Left renal pelvis (tissue), 4 donors: ENCODE measurements at places on chromosomes 7 and 10. TPM values are rescaled to one million over a fixed set of nuclear protein-coding genes. Genes with fewer than 3 reads are reported as not detected.

Gene RNF148
- 0.15 TPM for polyA plus RNA-seq

Gene RARRES2
- 57.0 TPM for polyA plus RNA-seq

Gene LIPN
- polyA plus RNA-seq: 0.11 TPM

Gene EPHB6
- polyA plus RNA-seq: 19.0 TPM

Gene SPDYE6
- polyA plus RNA-seq: not detected

Gene VAX1
- polyA plus RNA-seq: not detected

Gene DDIT4
- polyA plus RNA-seq: 60.8 TPM

Gene ELFN1
- polyA plus RNA-seq: 10.8 TPM

Gene CAMK1D
- 11.2 TPM for polyA plus RNA-seq

Gene LRRD1
- 0.67 TPM for polyA plus RNA-seq

Gene VENTX
- polyA plus RNA-seq: 0.34 TPM

Gene SEMA4G
- 52.6 TPM for polyA plus RNA-seq

Gene ARHGAP19
- 33.6 TPM for polyA plus RNA-seq

Gene MYPN
- 0.06 TPM for polyA plus RNA-seq

Gene CPXM2
- polyA plus RNA-seq: 1.9 TPM

Gene OR6V1
- not detected for polyA plus RNA-seq

Gene MALSU1
- 49.4 TPM for polyA plus RNA-seq

Gene WNT8B
- polyA plus RNA-seq: 0.99 TPM

Gene GLI3
- polyA plus RNA-seq: 15.7 TPM

Gene FBXW4
- polyA plus RNA-seq: 54.6 TPM

Gene CLDN3
- polyA plus RNA-seq: 28.4 TPM

Gene RUFY2
- polyA plus RNA-seq: 37.3 TPM

Gene ZNF425
- polyA plus RNA-seq: 7.3 TPM

Gene BICC1
- polyA plus RNA-seq: 48.7 TPM

Gene PRSS37
- 0.14 TPM for polyA plus RNA-seq

Gene SPDYE11
- polyA plus RNA-seq: 0.95 TPM

Gene CH25H
- 0.26 TPM for polyA plus RNA-seq

Gene SPDYE5
- 3.1 TPM for polyA plus RNA-seq

Gene ZNF735
- polyA plus RNA-seq: not detected
